Psoas muscle (tissue), 8 donors: ENCODE measurements at places on chromosomes 2 and 18.

GRCh38 chr2:1321321-1321720 is 91.9 kb upstream of the TPO start:
- no peak for DNase-seq

GRCh38 chr2:10452312-10452711 is 4.2 kb upstream of the ODC1 start:
- no peak for DNase-seq

DNA sequence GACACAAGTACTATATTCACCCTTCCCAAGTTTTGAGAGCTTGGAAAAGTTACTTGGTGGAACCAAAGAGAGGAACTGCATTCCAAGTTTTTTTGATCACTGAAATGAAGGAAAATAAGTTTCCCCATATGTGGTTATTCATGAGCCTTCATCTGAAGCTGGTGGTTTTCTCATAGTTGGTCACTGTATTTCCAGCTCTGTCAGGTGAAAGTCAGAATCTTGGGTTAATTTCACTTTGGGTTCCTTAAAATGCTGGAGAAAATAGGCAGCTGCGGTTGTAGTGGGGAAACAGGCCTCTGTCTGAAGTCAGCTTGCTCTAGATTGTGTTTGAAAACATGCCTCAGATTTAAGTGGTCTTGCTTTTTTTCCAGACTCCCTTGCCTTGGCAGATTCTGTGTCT is 200.5 kb downstream of the HRH4 start:
- DNase-seq, result no peak

GRCh38 chr2:88613921-88614320 is 13.3 kb downstream of the EIF2AK3 start:
- no peak for DNase-seq

- DNase-seq, result no peak
Observed at GRCh38 chr2:19361325-19361990, 3.0 kb upstream of the OSR1 start.
